ENCODE measurements at places on chromosomes 7 and 10.

GRCh38 chr10:1048732-1049424 lies at the start of gene IDI1:
Gene IDI1, minus strand, starts transcription at chr10:1049119. Its CDS starts 116 bp downstream, at chr10:1049003.
- peak; percentile 91 for DNase-seq

DNA sequence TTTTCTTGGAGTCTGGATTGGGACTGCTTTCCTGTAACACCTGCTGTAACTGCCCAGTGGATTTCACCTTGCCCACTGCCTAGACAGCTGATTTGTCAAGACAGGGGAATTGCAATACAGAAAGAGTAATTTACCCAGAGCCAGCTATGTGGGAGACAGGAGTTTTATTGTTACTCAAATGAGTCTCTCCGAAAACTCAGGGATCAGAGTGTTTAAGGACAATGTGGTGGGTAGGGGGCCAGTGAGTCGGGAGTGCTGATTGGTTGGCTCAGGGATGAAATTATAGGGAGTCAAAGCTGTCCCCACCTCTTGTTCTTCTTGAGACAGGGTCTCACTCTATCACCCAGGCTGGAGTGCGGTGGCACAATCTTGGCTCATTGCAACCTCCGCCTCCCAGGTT lies 25.2 kb upstream of the BNIP3 start:
- DNase-seq: no peak

DNA sequence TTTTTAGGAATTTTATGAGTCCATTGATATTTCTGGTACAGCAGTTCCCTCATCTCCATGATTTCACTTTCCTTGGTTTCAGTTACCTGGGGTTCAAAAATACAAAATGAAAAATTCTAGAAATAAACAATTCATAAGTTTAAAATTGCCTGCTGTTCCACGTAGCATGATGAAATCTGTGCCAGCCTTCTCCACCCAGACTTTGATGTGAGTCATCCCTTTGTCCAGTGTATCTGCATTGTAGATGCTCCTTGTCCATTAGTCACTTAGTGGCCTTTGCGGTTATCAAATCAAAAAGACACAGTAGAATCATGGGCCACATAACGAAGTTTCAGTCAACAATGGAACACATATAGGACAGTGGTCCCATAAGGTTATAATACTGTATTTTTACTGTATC lies 286.9 kb downstream of the PTEN start:
- no peak for DNase-seq

GRCh38 chr7:79296553-79297320 lies 156.7 kb downstream of the MAGI2 start:
- DNase-seq: no peak

- DNase-seq: no peak
Measured at GRCh38 chr7:28903730-28904577, 54.2 kb downstream of the TRIL start.

DNA sequence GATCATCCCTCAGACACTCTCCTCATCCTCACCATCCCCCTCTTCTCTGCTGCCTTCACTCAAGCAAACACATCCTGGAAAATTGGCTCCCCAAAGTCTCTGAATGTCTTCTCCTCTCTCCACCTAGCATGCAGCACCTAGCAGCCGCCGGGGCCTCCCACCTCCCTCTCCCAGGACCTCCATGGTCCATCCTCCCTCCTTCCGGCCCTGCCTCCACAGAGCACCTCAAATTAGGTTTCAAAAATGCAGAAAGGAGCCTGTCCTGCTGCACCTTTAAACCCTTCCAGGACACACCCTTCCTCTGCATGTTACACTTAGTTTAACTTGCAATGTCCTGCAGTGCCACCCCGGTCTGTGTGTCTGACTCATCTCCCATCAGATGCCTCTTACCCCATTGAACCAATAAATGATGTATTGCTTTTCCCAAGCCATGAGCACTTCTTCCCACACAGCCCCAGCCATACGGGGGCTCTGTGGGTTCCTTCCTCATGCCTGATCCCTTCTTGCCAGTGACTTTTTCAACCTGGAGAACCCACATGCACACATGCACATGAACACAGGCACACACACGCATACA lies 582.5 kb upstream of the MGMT start:
- no peak for DNase-seq

- DNase-seq: no peak
Measured at GRCh38 chr10:6877722-6878392, 297.8 kb upstream of the PRKCQ start.

DNA sequence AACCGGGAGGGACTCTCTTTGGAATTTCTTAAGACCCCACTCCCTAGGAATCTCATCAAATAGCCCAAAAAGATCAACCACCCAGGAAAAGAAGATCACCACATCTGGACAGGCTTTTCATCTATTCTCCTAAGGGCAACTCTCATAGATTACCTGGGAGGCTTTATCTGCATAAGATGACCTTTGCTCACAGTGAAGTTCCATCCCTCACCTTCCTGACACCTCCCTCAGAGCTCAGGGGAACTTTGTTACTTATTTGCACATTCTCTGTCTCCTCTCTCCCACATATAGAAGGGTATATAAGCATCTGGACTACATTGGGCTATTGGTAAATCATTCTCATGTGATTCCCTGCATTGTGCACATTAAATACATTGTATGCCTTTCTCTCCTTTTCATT lies 80.1 kb downstream of the ELMO1 start:
- no peak for DNase-seq

GRCh38 chr7:103637094-103637493 lies 191.1 kb upstream of the SLC26A5 start:
- DNase-seq: no peak

Measured in stimulated activated CD8-positive, alpha-beta memory T cell treated with anti-CD3 and anti-CD28 coated beads, Interleukin-15, amount 100 ng/mL, for 1 hour (primary cell).